ENCODE measurements at places on chromosomes 1 and 21.

- no peak for DNase-seq
These were observed 17.3 kb downstream of the TMEM201 start for GRCh38 chr1:9605946-9606455.

GRCh38 chr1:30407865-30408580 is 315.4 kb downstream of the MATN1 start:
- DNase-seq: no peak

DNA sequence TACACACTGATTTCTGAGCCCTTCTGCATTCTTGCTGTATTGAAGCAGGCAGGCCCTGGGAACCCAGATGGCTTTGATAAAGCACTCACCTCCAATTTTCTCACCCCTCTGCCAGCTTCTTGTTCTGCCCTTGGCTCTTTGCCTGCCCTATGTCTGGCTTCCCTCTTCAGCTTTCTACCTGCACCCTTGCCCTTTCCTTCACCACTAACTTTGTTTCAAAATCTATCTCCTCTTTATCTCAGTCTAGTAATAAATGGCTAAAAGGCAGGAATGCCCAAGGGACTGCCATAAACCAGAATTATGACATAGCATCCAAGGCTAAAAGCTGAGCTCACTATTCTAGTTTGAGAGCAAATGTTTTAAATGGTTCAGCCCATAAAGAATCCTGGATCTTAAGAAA is 178.7 kb downstream of the TNR start:
- DNase-seq: no peak

DNA sequence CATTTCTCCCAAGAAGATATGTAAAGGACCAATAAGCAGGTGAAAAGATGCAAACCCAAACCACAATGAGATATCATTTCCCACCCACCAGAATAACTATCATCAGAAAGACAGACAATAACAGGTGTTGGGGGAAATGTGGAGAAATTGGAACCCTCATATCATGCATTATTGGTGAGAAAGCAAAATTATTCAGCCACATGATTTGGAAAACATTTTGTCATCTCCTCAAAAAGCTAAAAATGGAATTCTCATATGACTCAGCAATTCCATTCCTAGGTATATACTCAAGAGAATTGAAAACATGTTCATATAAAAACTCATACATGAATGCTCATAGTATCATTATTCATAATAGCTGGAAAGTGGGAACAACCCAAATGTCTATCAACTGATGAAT is 25.1 kb upstream of the RNF186 start:
- no peak for DNase-seq

- DNase-seq: no peak
These were observed 17.2 kb upstream of the MRPS14 start for GRCh38 chr1:175040324-175040879.

- no peak for DNase-seq
These were observed 57.4 kb upstream of the TARS2 start for GRCh38 chr1:150429805-150430204.

DNA sequence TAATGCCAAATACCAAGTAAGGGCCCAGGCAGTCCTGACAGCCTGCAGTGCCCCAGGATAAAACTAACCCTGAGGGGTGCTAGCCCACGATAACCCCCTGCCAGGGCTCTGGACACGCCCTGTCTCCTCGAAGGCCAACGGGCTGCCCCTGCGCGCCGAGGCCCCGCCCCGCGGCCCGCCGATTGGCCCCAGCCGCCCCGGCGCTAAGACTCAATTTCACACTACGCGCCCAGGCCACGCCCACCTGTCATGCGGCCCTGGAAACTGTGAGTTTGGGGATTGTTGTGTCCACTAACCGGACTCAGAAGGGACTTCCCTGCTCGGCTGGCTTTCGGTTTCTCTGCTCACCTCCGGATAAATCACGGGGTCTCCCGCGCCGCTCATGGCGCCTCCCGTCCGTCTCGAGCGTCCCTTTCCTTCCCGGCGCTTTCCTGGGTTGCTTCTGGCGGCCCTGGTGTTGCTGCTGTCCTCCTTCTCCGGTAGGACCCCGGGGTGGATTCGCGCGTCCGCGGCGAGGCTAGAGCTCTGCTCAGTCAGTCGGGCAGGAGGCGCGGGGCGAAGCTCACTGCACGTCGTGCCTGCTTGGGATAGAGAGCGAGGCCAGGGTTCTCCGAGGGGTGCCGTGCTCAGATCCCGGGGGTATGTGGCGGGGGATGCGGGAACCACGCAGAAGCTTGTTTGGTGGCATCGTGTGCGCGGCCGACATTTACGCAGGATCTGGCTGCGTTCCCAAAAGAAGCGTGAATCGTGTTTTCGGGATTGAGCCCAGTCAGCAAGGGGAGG is at the start of gene CR1L:
Gene CR1L (plus strand): TSS at position 282 of the 783 bp plus-strand sequence. CDS start 101 bp downstream, at position 383.
- no peak for DNase-seq

DNA sequence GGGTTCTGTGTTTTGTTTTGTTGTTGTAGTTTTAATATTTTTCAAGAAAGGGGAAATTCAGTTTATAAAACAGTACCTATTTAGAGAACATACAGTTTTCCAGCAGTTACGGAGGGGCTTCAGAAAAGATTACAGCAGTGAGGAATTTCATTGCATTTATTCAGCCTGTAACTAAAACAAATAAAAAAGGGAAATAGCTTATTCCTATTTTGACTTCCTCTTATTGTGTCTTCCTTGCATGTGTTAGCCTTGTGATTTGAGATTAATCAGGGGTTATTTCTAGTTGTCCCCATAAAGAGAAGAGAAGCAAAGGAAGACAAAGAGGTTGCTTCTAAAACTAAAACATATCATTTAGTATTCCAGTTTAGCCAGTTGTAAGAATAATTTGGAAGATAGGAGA is 35.0 kb downstream of the CTTNBP2NL start:
- no peak for DNase-seq

DNA sequence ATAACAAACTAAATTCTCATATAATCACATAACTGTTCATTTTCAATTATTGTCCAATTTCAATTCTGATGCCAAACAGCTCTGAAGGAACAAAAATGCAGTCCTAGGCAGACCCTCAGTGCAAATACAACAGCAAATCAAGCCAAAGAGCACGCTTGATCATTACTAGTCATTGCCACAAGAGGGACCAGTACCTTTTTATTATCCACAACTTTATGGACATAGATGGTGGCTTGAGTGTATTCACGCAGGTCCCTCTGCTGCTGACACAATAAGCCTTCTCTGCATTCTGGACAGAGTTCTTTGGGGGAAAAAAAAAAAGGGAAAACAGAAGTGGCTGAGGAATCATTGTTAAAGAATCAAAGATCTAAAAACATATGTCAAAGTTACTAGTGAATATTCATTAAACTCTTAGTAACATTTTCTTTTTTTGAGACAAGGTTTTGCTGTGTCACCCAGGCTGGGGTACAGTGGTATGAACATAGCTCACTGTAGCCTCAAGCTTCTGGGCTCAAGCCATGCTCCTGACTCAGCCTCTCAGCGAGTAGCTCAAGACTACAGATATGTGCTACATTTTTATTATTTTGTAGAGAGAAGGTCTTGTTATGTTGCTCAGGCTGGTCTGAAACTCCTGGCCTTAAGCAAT is 34.3 kb upstream of the RAP1GAP start:
- no peak for DNase-seq

DNA sequence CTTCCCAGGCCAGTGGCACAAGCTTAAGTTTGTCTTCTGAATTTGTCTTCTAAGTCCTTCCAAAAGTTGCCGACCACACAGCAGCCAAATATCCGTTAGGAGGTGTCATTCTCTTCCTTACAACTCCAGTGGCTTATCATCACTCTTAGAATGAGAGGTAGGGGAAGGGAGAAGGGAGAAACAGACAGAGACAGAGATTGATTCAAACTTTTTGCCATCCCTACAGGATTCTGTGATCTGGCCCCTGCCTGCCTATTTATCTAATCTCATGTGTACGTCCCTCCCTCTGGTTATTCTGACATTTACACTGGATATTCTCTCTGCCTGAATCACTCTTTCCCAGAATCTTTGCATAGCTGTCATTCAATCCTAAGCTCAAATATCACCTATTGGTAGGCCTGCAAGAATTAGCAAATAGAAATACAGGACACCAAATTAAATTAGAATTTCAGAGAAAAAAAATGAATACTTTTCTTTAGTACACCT is 488 bp upstream of the GNL2 start:
- no peak for DNase-seq

GRCh38 chr1:114026797-114027196 is 47.5 kb downstream of the OLFML3 start:
- DNase-seq: no peak

- DNase-seq: no peak
These were observed 1.4 kb upstream of the TNFRSF14 start for GRCh38 chr1:2554621-2555387.

- DNase-seq: no peak
These were observed 246.4 kb upstream of the NR5A2 start for GRCh38 chr1:199780948-199781670.

DNA sequence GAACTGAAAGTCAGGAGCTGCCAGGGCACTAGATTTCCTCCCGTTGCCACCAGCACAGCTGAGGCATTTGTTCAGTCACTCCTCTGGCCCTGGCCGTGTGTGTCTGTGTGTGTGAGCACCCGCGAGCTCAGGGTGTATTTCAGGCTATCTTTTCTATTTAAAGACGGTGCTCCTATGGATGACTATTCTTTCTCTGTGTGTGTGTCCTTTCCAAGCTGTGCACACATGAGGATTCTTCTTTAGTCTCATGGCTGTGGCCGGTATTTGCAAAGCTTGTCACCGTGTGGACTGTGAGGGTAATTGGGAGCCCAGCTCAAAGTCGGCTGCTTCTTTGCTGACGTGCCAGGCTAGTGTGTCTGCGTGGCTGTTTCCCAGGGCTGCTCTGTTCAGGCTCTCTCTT is 3.0 kb upstream of the KCND3 start:
- no peak for DNase-seq

DNA sequence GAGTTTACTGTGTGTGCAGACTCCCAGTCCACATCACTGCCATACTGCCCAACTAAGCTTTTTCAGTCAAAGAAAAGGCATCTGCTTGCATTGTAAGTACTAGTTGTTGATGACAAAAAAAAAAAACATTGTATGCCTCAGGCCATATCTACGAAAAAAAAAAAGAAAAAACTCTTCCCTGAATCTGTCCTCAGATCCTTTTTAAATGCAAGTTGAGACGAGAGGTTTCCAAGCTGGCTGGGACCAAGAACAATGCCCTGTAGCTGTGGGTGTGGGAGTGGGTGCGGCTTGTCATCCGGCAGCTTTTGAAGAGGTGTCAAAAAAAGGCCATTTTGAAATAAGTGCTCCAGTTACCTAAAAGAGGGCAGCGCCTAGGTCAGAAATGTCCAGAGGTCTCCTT is 29.2 kb upstream of the HHAT start:
- no peak for DNase-seq

- no peak for DNase-seq
These were observed 27.2 kb upstream of the KIF21B start for GRCh38 chr1:201050515-201051277.

GRCh38 chr21:29347274-29347681 is 48.6 kb downstream of the BACH1 start:
- DNase-seq: no peak

DNA sequence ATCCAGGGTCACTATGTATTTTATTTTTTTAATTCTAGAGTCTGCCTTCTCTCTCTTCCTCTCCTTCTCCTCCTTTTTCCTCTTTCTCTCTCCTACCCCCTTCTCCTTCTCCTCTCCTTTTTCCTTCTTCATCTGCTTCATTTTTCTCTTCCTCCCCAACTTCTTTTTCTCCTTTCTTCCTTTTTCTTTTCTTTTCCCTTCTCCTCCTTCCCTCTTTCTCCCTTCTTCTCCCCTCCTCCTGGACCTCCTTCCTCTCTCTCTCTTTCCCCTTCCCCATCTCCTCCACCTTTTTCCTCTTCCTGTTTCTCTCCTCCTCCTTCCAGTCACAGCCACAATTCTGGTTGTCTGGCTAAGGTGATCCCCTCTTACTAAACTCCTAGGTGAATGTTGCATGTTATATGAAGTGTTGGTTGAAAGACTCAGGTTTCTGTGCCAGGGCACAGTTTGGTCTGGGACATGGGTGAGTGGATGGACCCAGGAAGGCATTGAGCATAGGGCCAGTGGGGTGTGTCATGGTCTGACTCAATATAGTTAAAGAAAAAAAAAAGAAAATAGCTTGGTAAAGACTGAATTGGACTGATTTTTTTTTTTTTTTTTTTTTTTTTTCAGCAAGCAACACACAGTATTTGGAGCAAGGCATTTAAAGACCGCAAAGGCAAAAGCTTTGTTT is 266.9 kb downstream of the TGFB2 start:
- DNase-seq: no peak

DNA sequence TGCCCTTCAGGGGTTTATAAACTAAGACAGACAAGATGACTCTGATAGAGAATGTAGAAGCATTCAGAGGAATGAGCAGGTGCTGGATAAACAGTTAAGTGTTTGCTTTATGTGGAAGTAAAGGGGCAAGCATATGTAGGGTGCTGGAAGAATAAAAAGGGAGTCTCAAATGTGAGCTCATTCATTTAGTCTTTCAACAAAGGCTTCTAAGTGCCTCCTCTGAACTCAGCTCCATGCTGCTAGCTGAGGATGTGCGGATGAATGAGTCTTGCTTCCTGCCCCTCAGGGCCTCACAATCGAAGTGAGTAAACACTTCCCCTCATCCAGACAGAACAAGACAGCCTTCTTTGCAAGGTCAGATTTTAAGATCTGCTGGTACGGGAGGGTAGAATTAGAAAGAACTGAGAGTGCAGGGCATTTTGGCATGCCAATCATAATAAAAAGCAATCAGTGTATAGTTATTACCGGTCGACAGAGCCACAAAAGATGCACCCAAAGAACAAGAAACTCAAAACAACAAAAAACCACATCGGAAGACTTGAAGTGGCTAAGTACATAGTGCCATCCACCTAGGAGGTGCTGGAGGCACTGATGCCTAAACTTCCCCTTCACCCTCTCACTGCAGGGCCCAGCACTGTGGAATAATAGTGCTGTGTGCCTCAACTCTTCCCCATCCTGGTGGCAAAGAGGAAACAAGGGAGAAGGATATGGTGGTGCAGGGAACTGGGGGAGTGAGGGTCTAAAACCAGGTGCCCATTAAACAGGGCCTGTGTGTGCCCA is 69.8 kb downstream of the TNR start:
- no peak for DNase-seq

- no peak for DNase-seq
These were observed 15.5 kb upstream of the TFF3 start for GRCh38 chr21:42330380-42331371.

- DNase-seq: no peak
These were observed 233.1 kb downstream of the RERE start for GRCh38 chr1:8584316-8584715.

GRCh38 chr1:6245086-6245868 is 1.3 kb downstream of the HES3 start:
- DNase-seq: peak; percentile 96

- DNase-seq: peak; percentile 32
These were observed 18.4 kb upstream of the LY9 start for GRCh38 chr1:160777486-160778089.

- DNase-seq: no peak
These were observed 85.5 kb upstream of the BARHL2 start for GRCh38 chr1:90802622-90803021.

- DNase-seq: no peak
These were observed 4.0 kb upstream of the CDA start for GRCh38 chr1:20584890-20585289.

DNA sequence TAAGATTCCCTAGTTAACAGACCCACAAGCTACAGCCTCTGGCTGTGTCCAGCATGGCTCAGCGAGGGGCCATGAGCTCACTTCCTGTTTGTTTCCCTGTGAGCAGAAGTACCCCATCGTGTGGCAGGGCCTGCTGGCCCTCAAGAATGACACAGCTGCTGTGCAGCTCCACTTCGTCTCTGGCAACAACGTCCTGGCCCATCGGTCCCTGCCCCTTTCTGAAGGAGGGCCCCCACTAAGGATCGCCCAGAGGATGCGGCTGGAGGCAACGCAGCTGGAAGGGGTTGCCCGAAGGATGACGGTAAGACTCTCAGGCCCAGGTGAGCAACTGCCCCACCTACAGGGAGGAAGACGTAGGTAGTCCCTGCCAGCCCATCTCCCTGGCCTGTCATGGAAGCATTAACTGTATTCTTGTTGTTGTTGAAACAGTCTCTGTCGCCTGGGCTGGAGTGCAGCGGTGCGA is 38.2 kb downstream of the ZBTB17 start:
- no peak for DNase-seq
